ENCODE measurements at places on chromosomes 13 and 19.

- no peak for DNase-seq
Measured at GRCh38 chr19:30711296-30711695, 339.1 kb downstream of the ZNF536 start.

GRCh38 chr13:112626124-112626523 lies 38.2 kb upstream of the TUBGCP3 start:
- DNase-seq = peak; percentile 36

DNA sequence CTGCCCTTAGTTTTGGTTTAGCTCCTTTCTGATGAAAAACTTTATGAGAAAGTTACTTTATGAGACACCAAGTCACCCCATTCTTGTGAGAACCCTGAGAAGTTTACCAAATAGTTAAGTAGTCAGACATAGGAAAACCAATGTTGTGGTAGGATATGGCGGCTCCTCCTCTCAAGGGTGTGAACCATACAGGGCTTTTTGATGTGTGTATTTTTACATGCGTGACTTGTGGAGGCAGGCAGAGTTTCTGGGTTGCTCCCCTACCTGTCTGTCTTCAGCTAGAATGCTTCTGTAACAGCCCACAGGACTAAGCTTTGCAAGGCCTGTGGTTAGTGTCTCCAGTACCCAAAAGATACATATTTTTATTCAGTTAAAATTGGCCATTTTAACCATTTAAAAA lies 18.3 kb downstream of the UBAC2 start:
- DNase-seq = no peak

- DNase-seq = no peak
Measured at GRCh38 chr19:49973987-49974386, 13.0 kb upstream of the SIGLEC11 start.

DNA sequence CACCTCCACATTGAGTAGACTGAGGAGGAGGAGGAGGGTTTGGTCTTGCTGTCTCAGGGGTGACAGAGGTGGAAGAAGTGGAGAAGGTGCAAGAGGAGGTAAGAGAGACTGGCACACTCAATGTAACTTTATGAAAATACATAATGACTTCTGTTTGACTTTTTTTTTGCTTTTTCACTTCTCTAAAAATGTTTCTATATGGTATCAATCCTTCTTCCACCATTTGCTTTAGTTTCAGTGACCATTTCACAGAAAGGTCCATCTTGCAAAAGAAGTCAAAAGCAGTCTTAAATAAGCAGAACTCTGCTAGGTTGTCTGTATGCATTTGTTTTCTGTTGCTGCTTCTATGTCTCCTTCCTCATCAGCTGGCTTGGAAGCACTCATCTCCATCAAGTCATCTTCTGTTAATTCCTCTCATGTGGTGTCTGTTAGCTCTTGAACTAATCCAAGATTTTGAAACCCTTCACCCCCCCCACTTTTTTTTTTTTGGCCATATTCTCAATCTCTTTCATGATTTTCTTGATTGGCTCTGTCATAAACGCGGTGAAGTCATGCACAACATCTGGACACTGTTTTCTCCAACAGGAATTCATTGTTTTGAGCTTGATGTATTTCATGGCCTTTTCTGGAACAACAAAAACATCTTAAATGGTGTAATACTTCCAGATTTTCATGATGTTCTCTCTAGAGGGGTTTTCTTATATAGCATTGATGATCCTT lies 80.8 kb downstream of the KL start:
- no peak for DNase-seq

- DNase-seq = no peak
Measured at GRCh38 chr19:49669516-49669915, 3.8 kb downstream of the BCL2L12 start.

DNA sequence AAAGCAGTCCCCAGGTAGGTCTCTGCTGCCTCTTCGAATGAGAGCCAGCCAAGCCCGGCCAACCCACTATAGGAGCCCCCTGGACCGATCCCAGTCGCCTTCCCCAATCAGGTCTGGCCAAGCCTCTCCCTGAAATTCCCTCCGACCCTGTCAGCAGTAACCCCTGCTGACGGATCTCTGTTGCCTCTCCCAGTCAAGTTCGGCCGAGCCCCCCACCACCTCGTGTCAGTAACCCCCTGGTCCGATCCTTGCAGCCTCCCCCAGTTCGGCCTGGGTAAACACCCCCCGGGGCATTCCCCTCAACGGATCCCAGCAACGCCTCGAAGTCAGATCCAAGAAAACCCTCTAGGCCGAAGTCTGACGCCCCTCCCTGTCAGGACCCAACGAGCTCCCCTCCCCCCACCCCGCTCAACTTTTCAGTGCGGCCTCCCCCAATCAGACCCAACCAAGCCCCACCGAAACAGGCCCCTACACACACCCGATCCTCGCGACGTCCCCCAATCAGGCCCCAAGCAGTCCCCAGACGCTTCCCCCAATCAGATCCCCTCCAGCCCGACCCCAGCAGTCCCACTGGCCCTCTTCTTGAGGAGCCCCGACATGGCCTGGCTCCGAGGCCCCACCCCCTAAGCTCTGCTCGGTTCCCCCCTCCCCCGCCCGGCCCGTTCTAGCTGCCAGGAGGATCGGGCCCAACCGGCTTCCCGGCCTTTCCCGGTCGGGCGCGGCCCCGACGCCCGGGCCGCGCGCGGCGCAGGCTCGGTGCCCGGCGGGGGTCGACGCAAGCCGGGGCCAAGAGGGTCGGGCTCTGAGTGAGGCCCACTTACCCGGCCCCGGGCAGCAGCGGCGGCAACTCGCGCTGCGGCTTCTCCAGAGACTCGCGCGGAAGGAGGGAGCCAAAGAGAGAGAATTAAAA lies 1.8 kb downstream of the TNPO2 start:
- peak; percentile 81 for DNase-seq

- no peak for DNase-seq
Measured at GRCh38 chr19:46291829-46292228, 5.0 kb upstream of the HIF3A start.
